ENCODE measurements at places on chromosomes 3 and 15.

GRCh38 chr3:41612853-41613252, 349.1 kb downstream of the ULK4 start:
- DNase-seq = no peak

DNA sequence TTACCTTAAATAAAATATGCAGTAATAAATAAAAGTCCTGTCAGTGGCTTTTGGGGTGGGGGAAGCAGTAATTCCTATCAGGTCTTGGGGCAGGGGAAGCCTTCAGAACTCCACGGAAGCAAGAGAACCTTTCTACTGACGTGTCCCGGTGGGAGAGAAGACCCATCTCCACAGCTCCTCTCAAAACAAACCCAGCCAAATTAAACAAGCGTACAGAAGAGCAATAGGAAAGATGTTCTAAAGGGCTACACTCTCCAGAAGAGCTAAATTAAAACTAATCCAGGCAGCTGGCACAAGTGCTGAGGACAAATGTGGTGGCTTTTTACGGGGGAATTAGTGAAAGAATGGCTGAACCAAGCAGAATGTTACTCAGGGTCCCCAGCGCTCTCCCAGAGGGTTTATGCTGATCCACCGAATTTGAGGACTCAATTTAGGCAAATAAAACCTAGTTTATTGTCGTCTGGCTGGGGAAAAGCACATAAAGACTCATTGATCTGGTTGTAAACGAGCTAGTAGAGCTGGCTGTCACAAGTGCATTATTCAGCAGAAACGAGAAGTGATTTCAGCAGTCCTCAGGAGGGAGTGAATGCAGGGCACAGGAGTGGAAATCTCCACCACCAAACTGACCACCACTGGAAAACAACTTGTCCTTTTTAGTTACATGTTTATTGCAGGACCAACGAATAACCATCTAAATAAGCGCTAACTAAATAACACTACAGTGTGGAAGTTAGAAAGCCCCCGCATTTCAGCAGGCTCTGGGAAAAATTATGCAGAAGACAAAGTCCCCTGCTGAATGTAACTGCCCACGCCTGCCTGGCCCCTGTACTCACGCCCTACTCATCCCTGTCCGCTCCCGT, 13.5 kb downstream of the BFSP2 start:
- DNase-seq = no peak

- DNase-seq = no peak
Measured at GRCh38 chr3:149507491-149508324, 33.2 kb downstream of the TM4SF4 start.

- DNase-seq = peak; percentile 62
Measured at GRCh38 chr3:197711973-197712707, 24.6 kb downstream of the RUBCN start.

- no peak for DNase-seq
Measured at GRCh38 chr3:58496206-58496857, 4.4 kb downstream of the KCTD6 start.

- DNase-seq = no peak
Measured at GRCh38 chr3:47455806-47456452, 19.8 kb downstream of the SCAP start.

DNA sequence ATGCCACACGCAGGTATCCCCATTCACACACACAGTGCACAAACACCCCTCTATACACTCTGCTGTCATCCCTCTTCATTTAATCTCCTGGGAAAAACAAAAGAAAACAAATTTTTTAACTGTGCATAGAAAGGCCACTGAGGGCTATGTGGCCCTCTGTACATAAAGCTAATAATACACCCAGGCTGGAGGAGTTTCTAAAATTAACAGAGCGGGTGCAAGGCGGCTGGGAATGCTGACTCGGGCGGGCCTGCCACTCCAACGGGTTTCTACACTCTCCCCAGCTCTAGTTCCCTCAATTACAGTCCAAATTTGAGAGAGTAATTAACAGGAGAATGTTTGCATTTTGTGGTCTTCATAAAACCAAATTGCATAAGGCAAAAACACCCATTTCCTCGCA, 23.1 kb downstream of the HCN4 start:
- DNase-seq = no peak

GRCh38 chr3:9059489-9060400, 96.5 kb upstream of the RAD18 start:
- no peak for DNase-seq

GRCh38 chr15:63749330-63749942, 84.3 kb downstream of the HERC1 start:
- DNase-seq = no peak

- no peak for DNase-seq
Measured at GRCh38 chr3:78139166-78139565, 1099.3 kb downstream of the ROBO2 start.

- no peak for DNase-seq
Measured at GRCh38 chr15:96402403-96402802, 71.9 kb downstream of the NR2F2 start.

GRCh38 chr3:188299708-188300107, 145.8 kb downstream of the LPP start:
- DNase-seq = no peak

- no peak for DNase-seq
Measured at GRCh38 chr3:142366434-142366833, 81.4 kb downstream of the XRN1 start.

- no peak for DNase-seq
Measured at GRCh38 chr15:75033809-75034208, 10.4 kb downstream of the PPCDC start.

DNA sequence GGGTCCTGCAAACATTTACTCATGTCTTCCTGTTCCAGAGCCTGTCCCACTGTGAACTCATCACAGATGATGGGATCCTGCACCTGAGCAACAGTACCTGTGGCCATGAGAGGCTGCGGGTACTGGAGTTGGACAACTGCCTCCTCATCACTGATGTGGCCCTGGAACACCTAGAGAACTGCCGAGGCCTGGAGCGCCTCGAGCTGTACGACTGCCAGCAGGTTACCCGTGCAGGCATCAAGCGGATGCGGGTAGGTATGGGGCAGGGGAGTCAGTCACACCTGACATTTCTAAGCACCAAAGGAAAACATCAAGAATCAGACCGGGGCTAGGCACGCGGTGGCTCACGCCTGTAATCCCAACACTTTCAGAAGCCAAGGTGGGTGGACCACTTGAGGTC, 56.3 kb downstream of the UBP1 start:
- no peak for DNase-seq

- no peak for DNase-seq
Measured at GRCh38 chr15:69666441-69666882, 213.8 kb downstream of the RPLP1 start.

GRCh38 chr3:9147215-9147895, 102.1 kb downstream of the SRGAP3 start:
- DNase-seq = no peak

DNA sequence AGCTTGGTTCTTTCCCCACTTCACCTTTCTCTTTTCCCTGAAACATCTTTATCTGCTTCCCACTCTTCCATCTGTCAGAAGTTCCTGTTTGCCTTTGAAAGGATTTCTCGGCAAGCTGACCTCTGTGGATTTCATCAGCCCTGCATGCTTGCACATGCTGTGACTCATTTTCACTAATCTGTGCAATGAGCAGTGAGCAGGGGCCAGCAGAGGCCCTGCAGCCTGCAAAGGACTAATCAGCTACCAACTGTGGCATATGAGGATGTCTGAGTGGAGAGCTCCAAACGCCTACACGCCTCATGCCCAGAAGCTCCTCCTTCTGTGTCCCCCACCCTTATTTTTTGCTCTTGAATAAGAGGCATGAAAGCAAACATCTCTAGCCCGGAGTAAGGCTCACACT, 333.0 kb upstream of the SEMA6D start:
- no peak for DNase-seq

DNA sequence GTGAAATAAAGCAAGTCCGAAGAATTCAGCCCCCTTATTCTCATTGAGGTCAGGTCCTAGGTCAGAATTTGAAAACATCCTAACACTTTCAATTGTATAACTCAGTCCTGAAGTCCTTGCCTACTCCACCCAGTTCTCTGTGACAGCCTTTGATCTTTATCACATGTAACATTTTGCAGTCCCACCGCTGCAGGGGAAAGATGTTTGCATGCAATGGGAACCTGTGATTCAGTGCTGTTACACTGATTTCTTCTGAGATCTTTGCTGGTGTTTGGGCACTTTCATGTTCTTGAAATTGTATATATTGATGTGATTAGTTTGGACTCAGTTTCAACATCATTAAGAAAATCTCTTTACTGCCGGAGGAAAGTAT, 18.0 kb upstream of the SECISBP2L start:
- DNase-seq = no peak

DNA sequence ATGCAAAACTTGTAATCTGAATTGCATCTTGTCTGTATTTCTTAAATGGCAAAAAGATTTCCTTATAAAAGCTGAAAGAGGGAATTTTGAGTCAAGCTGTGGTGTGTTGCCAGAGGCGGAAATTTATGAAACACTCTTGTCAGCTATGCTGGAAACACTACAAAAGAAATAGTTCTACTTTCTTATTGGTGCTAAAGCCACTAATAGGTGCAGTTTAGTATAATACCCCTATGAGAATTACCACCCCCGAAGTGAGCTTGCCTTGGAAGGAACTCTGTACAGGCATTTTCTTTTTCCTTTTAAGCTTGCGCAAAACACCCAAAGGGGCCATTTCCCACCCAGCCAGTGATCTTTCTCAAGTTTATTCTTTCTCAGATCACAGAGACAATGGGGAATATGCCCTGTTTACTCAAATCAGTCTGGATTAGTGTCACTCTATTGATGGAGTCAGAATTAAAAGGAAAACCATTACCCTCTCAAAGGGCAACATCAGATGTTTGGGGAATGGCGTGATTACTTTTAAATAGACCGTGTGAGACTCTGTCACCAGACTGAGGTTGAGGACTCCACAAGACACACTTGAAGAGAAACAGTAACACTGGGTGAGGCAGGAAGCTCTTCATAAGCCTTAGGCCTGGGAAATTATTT, 166.0 kb downstream of the TP63 start:
- DNase-seq = no peak

GRCh38 chr3:84946240-84946639, 12.5 kb upstream of the CADM2 start:
- no peak for DNase-seq

DNA sequence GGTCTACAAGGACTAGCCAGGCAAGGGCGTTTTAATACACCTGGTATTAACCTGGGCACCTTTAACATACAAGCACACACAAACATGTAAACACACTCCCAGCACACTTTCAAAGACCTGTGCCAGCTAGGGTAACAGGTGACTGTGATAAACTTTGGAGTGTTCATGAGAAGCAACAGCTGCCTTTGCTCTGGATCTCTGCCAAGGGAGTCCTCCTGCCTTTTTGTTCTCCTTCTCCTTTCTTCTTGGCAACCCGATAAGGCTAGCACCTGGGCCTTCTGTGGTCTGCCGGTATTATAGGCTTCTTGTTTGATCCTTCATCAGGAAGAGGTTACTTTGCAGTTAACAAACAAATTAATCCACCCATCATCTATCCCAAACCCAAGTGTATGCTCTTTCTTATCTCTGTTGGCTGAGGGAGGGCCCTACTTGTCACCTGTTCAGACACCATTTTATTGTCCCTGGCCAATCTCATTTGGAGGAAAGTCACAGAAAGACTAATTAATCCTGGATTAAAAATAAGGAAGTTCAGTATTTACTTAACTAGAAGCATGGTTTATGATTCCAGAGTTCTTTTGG, at the start of gene RETNLB:
RETNLB (minus strand) TSS at position 7 of the 579 bp plus-strand sequence. CDS start 225 bp downstream, outside the sequence.
- no peak for DNase-seq

DNA sequence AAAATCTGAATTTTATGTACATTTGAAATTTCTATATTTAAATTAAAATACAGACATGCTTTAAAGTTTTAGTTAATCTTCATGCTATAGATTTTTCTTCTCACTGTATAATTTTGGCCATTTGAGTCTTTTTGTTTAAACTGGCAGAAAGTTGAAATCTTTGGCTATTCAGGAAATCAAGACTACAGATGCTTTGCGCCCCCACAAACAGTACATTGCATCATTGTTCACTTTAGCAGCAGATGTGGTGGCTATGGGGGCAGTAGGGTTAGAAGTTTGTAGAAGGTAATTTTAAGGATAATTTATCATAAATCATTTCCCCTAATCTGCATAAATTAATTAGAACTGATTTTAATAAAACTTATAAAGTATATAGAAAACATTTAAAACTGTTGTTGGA, 20.9 kb downstream of the SPPL2A start:
- no peak for DNase-seq

GRCh38 chr3:146326875-146327543, 76.1 kb upstream of the PLSCR4 start:
- DNase-seq = no peak

GRCh38 chr15:94666553-94666952, 435.2 kb downstream of the MCTP2 start:
- no peak for DNase-seq

DNA sequence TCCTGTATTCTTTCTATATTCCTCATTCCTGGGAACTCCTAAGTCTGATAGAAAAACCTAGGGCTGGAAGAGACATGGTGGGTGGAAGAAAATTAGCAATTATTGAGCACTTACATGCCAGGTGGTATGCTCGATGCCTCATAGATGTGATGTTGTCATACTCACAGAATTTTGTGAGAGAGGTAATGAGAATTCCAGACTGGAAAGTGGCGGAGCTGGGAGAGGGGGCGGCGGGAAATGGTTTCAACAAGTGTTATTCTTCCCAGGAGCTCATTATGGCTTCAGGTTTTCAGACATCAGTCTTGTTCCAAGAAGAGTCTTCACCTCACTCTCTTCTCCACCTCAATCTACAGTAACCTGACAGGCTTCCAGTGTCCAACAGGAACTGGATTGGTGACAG, 16.2 kb downstream of the TIMP4 start:
- no peak for DNase-seq

DNA sequence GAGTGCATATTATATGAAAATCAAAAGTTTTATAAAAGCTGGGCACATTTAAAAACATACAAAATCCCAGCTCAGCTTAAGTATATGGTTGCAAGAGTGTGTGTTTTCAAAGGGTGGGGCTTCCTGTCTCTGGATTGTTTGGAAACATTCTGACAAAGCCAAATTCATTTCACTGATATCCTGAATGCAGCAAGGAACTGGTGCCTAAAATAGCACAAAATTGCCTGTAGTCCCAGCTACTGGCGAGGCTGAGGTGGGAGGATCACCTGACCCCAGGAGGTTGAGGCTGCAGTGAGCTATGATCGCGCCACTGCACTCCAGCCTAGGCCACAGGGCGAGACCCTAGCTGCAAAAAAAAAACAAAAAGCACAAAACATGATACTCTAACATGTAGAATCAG, 13.0 kb upstream of the TJP1 start:
- DNase-seq = no peak

DNA sequence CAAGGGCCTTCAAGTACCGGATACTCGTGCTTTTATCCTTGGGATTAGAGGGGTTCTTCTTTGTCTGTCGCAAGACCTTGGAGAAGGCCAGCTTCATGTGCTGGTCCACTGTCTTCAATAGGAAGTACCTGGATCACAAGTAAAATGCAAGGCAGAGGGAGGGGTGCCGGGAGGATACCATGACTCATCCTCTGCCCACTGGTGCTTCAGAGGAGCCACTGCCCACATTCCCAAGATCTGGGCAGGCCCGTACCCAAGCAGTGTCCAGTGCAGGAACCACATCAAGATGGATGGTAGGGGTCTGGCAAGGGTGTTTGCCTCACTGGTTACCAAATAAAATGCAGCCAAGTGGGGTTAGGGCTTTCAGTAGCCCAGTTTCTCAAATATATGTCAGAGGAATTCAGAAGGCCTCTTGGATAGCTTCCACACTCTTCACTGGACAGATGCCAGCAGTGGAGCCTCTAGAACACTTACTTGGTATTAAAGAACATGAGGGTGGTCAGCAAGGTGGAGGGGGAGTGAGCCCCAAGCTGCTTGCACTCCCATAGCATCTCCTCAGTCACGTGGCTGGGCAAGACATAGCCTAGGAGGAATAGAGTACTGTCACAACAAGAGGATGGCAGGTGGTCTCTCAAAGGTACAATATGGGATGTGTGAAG, 3.6 kb upstream of the IMPDH2 start:
- no peak for DNase-seq

Data from stimulated activated CD8-positive, alpha-beta memory T cell treated with anti-CD3 and anti-CD28 coated beads, Interleukin-7, amount 100 ng/mL, for 24 hours (primary cell).